ENCODE measurements at places on chromosomes 16 and 17.

DNA sequence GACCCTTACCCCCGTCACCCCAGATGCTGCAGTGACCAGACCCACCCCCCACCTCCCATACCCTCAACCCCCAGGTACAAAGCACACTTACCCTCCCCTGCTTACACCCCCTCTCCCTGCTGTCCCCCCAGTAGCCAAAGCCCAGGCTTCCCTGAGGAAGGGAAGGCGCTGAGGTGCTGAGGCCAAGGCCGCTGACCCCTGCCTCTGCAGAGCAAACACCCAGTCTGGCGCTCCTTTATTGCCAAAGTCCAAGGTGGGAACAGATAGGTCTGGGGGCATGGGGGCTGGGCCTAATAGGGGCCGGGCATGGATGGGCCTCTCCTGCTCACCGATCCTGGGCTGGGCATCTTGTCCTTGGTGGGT is 683 bp downstream of the LCAT start:
- no peak for DNase-seq

GRCh38 chr17:6455321-6455705 is 11.1 kb downstream of the PIMREG start:
- DNase-seq = peak; percentile 53

GRCh38 chr16:81556715-81557284 is 112.2 kb downstream of the CMIP start:
- DNase-seq = no peak

GRCh38 chr17:15266325-15267125 is 1.4 kb upstream of the PMP22 start:
- no peak for DNase-seq

DNA sequence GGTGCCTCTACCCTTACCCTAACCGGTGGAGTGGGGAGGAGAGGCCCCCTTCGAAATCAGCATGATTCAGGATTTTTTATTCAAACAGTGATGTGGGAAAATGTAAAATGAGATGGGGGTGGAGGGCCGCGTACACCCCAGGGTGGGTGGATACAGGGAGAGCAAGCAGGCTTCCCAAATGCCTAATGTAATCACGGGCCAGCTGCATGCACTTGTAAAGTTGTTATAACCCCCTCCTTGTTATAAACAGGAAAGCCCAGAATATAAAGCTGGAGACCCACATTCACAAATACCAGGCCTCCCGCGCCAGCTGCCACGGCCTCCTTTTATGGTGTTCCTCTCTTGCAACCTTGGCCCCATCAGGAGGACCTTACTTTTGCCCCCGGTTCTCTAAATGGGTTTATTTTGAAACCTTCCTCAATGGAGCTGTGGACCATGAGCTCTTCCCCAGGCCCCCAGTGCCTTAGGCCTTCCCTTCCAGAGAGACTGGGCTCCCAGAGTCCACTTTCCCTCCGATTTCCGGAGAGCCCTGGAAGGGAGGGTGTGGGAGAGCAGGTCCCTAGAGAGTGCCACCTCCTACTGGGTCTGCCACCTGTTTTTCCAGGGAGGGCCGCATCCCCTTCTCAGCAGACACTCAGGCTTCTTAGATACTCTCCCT is 906 bp upstream of the FOXL1 start:
- no peak for DNase-seq

GRCh38 chr17:28725166-28725659 is 820 bp downstream of the TLCD1 start:
- no peak for DNase-seq

- no peak for DNase-seq
These were observed 64.1 kb downstream of the SPACA3 start for GRCh38 chr17:33055746-33056145.

DNA sequence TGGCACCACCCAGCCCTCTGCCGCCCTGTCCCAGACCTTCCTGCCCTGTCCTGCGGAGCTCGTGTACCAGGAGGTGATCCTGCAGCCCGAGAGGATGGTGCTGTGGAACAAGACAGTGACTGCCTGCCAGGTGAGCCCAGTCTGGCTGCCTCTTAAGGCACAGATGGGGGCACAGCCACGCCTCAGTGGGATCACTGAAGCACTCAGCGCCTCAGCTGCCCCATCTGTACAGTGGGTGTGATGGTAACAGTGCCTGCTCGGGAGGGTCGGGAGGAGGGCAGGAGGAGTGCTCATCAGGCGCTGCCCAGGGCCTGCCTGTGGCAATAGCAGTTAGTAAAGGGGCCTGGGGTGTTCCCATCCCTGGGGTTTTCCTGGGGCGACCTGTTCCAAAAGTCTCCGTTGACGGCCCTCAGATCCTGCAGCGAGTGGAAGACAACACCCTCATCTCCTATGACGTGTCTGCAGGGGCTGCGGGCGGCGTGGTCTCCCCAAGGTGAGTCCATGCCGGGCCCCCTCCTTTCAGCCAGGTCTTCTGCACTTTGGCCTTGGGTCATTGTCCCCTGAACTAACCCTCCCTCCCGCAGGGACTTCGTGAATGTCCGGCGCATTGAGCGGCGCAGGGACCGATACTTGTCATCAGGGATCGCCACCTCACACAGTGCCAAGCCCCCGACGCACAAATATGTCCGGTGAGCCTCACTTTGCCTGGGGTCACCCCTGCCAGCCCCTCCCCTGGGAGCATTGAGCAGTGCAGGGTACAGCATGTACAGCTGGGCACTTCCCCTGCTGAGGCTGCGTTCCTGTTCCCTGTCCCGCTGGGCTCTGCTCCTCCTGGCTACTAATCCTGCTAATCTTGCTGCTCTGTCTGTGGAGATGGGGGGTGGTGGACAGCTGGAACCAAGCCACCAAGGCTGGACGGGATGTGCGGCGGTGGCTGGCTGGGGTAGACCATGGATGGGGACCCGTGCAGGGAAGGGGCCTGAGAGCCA is 4.5 kb upstream of the TCAP start:
- no peak for DNase-seq

- DNase-seq = no peak
These were observed 24.7 kb downstream of the NGFR start for GRCh38 chr17:49519781-49520180.

GRCh38 chr16:50448981-50449380 is 80.2 kb upstream of the BRD7 start:
- no peak for DNase-seq

- peak; percentile 28 for DNase-seq
These were observed 658 bp downstream of the RAB5C start for GRCh38 chr17:42153919-42154742.

- peak; percentile 85 for DNase-seq
These were observed at the start of gene HID1 for GRCh38 chr17:74972107-74972972. Gene HID1, minus strand, starts transcription at chr17:74972759. Its CDS starts 103 bp downstream, at chr17:74972656.

GRCh38 chr17:44779211-44780025 is 20.6 kb downstream of the ADAM11 start:
- DNase-seq = peak; percentile 83

- peak; percentile 44 for DNase-seq
These were observed 230.3 kb downstream of the MRTFB start for GRCh38 chr16:14301169-14302030.

- peak; percentile 83 for DNase-seq
These were observed 324.7 kb downstream of the SEC14L1 start for GRCh38 chr17:77465358-77466041.

GRCh38 chr17:31738488-31738887 is 120.6 kb downstream of the COPRS start:
- no peak for DNase-seq

DNA sequence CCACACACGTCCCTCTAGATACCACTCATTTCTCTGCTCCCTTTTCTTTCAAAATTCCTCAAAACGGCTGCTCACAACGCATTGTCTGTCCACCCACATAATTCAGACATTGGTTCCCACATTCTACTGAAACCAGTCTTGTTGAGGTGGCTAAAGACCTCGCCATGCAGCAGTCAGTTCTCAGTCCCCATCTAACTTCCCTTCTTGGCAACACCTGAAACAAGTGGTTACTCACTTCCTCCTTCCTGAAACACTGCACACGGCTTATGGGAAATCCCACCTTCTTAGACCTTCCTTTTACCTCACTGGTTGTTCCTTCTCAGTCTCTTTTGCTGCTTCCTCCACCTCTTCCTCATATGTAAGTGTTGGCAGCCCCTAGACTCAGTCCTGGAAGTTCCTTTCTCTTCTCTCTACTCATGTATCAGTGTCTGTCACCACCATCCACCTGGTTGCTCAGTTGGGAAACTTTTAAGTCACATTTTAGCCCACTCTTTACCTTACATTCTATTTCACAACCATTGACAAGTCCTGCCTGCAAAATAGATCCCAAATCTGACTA is 277.1 kb downstream of the CEP112 start:
- DNase-seq = no peak

DNA sequence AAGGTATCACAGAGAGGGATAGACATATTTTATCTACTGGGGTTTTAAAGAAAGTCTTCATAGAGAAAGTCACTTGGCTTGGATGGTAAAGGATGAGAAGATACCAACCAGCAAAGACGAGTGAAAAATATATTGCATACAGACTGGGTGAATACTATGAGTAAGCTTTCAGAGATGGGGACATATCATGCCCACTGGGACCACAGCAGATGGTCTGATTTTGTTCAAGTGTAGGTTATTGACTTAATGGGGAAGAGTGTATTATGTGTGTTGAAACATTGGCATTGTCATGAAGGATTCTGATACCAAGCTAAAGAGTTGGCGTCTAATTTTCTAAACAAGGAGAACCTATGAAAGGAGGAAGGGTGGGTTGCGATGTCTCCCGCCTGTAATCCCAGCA is 13.8 kb upstream of the MMD start:
- DNase-seq = no peak

GRCh38 chr17:51152766-51153209 is 571 bp upstream of the NME1 start:
- DNase-seq = peak; percentile 1

DNA sequence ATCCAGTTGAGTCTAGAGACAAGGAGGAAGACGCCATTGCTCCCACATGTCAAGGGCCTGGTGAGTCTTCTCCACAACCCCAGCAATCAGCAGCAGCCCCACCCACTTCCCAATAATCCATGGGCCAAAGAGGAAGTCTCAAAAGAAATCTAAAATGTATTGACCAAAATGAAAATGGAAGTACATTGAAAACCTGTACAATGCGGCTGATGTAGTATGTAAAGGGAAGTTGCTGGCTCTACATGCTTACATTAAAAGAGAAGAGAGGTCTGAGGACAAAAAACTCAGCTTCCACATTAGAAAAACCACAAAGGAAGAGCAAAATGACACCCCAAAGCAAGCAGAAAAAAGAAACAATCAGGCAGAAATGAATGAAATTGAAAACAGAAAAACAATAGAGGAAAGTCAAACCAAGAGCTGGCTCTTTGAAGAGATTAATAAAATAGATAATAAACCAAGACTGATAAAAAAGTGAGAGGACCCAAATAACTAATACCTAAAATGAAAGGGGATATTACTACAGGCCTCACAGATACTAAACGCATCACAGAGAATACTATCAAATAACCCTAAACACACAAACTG is 100.6 kb upstream of the METRNL start:
- peak; percentile 31 for DNase-seq

DNA sequence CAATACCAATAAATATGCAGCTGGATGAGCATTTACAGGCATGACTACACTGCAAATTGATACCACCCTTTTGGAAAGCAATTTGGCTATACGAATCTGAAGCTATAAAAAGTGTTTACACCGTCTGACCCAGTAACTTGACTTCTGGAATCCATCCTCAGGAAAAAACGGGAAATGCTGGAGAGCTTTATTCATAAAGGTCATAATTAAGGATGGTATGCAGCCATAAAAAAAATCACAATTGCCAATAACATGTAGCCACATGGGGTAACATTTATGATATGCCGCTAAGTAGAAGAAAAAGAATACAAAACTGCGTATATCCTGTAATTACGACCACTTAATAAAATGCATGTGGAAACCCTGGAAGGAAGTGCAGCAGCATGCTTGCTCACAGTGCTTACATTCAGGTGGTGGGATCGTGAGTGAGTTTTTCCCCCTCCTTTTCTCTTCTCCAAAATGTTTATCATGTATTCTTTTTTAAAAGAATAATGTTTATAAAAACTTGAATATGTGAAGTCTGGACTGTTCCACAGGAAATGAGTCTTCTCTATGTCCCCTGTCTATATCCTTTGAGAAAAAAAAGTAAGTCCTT is 34.2 kb downstream of the COPRS start:
- no peak for DNase-seq

DNA sequence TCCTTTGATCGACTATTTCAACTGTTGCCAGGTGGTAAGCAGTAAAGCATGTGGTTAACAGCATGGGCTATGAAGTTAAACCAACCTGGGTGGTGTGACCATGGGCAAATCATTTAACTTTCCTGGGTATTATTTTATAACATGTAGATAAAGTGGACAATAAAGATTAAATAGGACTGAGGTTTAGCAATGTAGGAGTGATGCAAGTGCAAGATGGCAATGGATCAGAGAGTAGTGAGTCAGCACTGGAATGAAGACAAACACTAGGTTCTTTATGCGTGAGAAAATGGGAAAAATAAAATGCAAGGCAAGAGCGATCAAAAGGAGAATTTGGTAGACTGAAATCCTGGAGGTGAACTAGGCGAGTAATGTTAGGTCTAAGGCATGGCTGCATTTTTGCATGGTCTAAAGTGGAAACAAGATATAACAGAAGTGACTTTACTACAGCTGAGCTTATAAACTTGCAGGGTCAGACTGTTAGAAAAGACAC is 222.4 kb upstream of the AXIN2 start:
- DNase-seq = no peak

- no peak for DNase-seq
These were observed 59.7 kb downstream of the NTN1 start for GRCh38 chr17:9080983-9081382.

DNA sequence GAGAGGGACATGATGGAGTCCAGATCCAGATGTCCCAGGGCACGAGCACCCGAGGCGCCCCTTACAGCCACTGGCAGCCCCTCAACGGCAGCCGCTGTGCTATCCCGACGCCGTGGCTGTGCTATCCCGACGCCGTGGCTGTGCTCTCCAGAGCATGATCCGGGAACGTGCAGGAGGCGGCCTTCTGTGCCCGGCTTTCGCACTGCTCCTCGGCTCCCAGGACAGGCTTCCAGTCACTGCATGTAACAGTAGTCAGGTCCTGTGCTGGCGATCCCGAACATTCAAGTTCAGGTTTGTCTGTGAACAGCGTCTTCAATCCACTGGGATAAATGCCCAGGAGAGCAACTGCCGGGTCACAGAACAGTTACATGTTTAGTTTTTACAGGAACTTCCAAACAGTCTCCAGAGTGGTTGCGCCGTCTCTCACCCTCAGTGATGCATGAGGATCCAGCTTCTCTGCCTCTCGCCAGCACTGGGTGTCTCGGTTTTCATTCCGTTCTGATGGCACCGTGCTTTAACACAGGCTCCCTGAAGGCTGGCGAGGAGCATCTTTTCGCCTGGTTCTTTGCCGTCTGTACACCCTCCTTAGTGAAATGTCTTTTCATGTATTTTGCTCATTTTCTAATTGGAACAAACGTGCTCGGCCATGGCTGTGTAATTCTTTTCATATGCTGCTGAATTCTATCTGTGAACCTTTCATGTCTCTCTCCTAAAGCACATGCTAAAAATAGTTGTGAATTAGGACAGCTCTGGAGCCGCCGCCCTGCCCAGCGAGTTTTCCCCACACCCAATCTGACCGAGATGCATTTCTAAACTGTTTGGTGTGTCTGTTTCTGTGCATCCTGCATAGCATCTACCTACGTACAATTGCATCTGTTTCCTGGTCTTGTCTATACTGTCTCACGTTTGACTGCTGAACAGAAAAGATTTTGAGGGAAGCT is 72.6 kb upstream of the METRNL start:
- no peak for DNase-seq

Measured in CD4-positive, alpha-beta T cell treated with Interleukin-21 for 1 hour (primary cell).